Bronchial epithelial cell (primary cell): ENCODE measurements at places on chromosomes 13 and 19.

DNA sequence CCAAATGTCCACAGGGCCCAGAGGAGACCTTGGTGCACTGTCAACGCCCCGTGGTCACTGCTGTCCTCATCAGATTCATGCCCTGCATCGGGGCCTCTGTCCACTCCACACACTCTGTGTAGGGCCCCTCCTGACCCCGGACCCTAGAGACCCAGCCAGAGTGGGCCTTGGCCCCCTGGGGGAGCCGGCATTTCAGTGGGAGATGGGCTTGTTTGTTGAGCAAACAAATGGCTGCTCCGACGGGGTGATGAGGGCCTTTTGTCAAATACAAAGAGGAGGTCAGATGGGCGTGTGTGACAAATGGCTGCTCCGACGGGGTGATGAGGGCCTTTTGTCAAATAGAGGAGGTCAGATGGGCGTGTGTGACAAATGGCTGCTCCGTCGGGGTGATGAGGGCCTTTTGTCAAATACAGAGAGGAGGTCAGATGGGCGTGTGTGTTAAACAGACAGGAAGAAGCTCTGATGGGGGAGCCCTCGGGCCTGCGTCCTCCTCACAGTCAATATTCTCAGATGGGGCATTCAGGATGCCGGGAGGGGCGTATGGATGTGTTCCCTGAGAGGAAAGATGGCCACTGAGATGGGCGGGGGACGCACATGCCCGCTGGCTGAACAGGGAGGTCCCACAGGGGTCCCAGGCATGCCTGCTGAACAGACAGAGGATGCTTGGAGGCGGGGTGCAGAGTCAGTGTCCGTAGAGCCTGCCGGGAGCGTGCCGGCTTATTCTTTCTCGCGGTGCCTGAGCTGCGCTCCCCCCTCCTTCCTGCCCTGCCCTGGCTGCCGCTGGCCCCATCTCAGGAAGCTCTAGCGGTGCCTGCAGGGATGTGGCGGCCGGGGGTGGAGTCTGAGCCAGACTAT is 36.3 kb downstream of the SMIM24 start:
- DNase-seq = no peak

DNA sequence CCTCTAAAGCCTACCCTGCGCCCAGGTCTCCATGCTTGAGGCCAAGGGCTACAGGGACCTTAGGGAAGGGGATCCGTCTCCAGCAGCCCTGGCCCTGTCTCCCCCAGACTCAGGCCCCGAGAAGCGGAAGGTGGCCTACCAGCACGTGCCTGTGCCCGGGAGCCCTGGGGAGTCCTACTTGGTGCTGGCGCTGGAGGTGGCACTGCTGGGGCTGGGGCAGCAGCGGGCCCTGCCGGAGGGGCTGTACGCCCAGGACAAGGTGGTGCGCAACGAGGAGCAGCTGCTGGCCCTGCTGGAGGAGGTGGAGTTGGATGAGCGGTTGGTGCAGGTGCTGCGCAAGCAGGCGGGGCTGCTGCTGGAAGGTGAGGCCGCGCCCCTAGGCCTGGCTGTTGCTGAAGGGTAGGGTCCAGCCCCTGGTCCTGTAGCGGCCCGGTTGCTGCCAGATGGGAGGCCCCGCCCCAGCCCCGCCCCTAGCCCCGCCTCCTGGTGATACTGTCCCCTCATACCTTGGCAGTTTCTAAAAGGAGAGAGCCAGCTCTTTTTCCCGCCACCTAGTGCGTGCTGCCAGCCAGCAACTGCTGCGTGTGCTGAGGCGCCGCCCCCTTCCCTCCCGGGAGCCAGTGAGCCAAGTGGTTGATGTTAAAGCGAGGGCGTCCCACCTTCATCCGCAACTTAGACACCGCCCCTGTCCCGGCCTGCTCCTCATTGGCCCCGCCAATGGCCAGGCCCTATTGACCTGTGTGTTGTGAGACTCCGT is 22.6 kb downstream of the ZSWIM4 start:
- DNase-seq = no peak

DNA sequence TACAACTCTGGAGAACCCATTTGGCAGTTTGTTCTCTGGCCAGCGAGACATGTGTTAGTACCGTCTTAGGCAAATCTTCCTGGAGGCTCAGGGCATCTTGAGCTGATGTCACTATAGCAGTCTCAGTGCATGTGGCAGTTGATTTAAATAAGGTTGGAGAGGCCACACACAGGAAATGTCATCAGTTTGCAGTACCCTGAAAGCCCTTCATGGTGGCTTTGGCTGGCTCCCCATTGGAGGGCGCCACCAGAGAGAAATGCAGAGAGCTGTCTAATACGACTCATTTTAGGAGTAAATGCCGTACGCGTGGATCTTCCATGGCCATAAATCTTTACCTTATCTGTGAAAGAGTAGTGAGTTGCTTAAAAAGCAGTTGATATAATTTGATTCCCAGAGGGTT is 163.1 kb downstream of the STK24 start:
- DNase-seq = no peak

DNA sequence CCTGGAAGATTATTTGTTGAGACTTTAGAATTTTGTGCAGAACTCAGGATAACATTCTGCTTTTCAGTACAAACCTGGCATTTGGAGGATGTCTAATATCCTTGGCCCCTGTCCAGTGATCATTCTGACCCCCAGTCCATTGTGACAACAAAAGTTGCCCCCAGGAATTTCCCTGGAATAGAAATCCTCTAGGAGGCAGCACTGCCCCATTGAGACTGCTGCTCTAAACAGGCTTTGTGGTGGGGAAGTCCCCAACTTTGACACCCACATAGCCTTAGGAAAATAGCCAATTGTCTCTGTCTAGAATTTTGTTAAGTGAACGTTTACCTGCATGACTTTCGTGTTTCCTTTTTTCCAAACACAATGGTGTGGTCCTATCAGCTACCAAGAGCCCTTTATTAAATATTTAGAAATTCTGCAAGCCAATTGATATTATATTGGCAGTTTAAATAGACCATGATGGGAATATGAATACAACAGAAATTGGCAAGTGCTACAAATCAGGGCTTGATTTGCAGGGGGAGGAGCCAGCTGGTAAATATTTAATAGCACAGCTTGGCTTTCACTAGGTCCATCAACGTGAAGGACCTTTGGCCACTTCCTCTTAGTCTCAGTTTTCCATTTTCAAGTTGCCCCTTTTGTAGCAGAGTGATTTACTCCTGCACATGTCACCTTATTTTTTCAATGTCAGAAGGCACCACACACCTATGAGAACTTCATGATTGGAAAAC is 451.7 kb downstream of the EFNB2 start:
- DNase-seq = peak; percentile 75

GRCh38 chr19:5025027-5025426 is 56.1 kb downstream of the KDM4B start:
- DNase-seq = no peak

GRCh38 chr19:15740785-15741184 is 3.0 kb downstream of the OR10H3 start:
- no peak for DNase-seq

DNA sequence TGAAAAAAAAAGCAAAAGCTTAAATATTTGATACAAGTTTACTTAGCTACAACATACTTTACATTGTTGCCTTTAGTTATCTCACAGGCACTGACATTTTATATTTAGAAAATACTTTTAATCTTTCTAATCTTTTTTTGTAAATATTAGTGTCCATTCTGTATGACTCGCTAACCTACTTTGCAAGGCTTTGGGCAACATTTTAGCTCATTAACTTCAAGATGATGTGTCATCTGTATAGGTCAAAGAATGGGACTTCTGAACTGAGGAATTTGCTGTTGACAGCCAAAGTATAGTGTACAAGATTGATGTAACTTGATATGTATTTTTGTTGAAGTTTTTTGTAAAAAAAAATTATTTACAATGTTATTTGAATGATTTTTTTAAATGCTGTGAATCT is 2.7 kb upstream of the C1QTNF9 start:
- peak; percentile 17 for DNase-seq

GRCh38 chr19:54317108-54317964 is 4.4 kb upstream of the LILRA5 start:
- DNase-seq = no peak

DNA sequence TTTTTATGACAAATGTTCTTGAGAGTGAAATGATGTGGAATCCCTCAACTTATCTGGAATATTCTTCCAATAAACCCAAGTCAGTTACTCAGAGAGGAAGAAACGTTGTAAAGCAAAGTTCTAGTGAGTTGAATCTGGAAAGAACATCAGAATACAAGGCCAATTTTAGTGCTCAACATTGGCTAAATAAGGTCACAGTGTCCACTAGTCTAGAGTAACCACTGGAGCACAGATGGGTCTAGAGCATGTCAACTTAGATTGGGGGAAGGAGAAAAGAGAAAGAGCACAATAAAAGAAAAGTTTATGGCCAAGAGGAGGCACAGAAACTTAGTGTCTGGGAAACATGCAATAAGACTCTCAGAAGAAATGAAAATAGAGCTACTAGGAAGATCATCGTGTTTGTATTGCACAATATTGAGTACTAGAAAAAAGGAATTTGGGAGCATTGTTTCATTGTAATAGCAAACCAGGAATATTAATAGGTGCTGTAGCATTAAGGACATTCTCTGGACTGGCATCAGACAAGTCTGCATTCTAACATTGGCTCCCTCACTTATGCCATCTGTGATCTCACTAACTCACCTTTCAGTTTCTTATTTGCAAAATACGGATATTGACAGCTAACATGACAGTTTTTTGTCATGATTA is 1318.5 kb downstream of the PCDH9 start:
- DNase-seq = no peak

DNA sequence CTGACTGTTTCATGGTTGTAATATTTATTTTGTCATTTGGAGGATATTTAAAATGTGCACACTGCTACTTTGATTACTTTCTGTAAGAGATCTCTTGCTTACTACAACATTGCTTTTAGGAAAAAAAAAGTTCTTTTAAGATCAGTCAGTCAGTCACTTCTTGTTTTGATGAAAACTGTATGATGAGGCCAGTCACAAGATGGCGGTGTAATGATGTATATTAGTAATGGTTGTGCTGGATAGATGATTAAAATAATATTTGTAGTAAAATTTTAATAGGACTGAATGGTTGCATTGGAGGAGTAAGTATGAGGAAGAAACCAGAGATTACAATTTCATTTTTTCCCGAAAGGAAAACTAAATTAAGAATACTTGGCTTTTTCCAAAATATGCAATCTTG is 2411.1 kb downstream of the PCDH9 start:
- peak; percentile 2 for DNase-seq

GRCh38 chr13:102846261-102847015 is 606 bp downstream of the ERCC5 start:
- DNase-seq = peak; percentile 39

DNA sequence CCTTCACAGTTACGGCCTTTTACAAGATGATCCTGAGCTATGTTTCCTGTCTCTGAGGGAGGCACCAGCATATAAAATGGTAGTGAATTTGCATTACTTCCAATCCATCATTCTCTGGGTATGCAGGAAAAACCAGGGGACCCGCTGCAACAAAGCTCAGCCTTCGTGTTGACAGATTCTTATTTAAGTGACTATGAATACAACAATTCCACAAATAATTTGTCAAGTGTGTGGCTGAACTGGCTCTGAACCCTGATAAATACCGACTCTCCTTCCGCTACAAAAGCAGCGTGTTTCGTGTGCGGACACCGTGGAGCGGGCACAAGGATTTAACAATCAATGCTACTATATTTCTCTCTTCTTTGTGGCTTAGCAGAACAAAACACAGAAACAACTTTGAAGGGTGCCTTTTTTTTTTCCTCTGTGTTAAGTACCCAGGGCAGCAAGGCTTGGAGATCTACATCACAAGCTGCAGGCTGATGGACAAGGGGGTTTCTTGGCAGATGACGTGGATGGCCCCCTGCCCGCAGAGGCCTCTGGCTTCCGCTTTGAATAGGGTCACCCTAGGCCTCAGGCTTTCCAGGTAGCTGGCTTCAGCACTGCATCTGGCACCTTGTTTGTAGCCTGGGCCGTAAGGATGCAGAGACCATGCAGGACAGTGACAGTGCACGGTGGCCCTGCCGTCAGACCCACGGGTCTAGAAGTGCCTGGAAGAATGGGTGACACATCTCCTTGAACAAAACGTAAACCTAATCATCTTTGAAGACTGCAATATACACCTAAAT is 280.5 kb upstream of the TSHZ3 start:
- no peak for DNase-seq

DNA sequence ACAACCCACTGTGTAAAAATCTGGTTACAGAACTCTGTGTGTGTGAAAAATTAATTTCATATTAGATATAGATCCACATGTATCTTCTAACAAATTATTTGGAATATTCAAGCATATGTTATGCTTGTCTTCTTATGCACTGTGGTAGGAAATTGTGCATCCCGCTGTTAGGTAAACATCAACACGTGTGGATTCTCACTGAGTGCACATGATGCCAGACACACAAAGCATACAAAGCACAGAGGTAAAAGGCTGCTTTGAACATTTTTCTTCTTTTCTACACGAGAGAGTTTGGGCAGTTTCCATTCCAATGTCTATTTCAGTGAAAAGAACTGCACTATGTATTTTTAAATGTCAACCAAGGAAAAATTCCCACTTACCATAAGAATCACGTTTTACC is 354.9 kb downstream of the PCDH9 start:
- DNase-seq = no peak

GRCh38 chr13:41608839-41609177 is 151.5 kb downstream of the RGCC start:
- DNase-seq = no peak

- DNase-seq = peak; percentile 27
Observed at GRCh38 chr13:30752201-30752797, 17.0 kb downstream of the ALOX5AP start.

GRCh38 chr13:53005626-53006025 is 23.0 kb upstream of the OLFM4 start:
- no peak for DNase-seq

DNA sequence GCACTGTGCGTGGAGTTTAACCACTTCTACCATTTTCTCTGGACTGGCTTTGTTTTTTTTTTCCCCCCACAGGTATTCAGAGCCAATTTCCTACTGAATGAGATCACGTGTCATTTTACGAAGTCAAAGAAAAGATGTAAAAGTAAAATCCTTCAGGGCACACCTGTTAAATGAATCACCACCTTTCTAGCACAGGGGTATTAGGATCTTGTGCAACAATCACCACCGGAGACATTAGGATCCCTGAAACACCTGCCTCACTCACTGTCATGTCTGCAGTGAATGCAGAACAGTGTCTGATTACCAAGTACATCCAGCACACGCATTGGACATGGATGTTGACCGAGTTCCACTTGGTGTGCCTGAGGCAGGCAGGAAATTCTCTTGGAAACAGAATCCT is 17.2 kb downstream of the BRD4 start:
- DNase-seq = peak; percentile 79

GRCh38 chr19:40709817-40710216 is 6.9 kb downstream of the COQ8B start:
- DNase-seq = no peak

DNA sequence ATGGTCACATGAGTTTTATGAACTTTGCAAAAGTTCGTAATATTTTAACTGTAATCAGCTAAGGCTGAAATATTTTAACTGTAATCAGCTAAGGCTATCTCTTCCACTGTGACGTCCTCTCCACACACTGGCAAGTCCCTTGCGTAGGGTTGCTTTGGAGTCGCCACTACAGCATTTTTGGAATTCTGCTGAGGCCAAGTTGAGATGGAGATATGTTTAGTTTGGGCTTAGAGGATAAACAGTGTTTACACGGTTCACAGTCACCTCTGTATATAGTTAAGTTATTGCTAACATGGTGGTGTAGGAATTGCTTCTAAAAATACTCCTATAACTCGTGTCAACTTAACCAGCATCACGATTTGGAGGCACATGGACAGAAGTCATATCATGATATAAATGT is 143.6 kb upstream of the SERP2 start:
- no peak for DNase-seq
